ENCODE measurements at places on chromosomes 3 and 15.

- DNase-seq: peak; percentile 14
These were observed 145.0 kb downstream of the NEK10 start for GRCh38 chr3:27224197-27224596.

- DNase-seq: peak; percentile 31
These were observed 51.1 kb downstream of the PARP15 start for GRCh38 chr3:122628567-122628966.

- no peak for DNase-seq
These were observed 163.3 kb downstream of the EPHA6 start for GRCh38 chr3:96977671-96978070.

- no peak for DNase-seq
These were observed 102.4 kb upstream of the UBE3A start for GRCh38 chr15:25541228-25541627.

GRCh38 chr15:31216215-31216911 is 110.3 kb upstream of the KLF13 start:
- peak; percentile 34 for DNase-seq

- DNase-seq: peak; percentile 36
These were observed 73.3 kb downstream of the SYNPR start for GRCh38 chr3:63351159-63352007.

- no peak for DNase-seq
These were observed 32.7 kb upstream of the LAMP3 start for GRCh38 chr3:183195266-183195665.

DNA sequence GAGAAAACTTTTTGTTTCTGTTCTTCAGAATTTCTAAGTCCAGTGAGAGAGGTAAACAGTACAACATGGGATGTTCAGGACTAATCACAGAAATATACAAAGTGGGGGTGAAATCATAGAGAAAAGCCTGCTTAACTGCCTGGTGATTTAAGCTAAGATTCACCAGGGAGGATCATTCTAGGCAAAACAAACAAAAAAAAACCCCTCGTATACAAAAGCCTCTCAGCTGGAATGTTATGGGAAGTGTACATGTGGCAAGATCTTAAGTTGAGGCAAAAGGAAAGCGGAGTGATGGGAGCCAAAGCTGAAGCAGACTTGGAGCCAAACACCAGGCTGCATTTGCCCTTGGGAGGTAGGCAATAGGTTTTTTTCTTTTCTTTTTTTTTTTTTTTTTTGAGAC is 40.0 kb upstream of the TJP1 start:
- DNase-seq: no peak

DNA sequence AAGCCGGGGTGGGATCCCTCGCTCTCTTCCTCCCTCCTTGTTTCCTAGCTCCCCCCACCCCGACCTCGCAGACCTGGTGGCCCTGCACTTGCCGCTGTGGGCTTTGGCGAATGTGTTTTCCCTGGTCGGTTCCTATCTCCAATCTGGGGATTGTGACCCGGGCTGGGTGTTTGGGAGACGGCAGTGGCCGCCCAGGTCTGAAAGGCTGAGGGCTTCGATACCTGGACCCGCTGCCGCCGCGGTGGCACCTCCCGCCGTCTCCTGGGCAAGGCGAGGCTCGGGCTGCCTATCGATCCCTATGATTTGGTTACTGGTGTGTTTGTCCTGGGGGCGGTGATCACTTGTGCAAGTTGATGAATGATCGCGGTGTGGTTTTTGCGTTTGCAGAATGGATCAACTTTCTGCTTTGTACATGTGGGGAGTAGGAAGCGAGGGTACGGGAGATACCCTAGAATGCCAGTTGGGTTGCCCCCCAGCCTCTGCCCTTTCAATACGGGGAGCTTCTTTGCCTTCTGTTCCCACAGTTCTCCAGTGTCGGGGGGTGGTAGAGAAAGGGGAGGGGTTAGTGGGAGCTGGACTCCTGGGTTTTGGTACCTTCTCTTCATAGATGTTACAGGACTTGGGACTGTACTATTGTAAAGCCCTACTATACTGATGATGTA is 3.0 kb downstream of the BBX start:
- DNase-seq: peak; percentile 9

- no peak for DNase-seq
These were observed 13.2 kb upstream of the CLRN1 start for GRCh38 chr3:150985711-150986110.

- DNase-seq: no peak
These were observed 231.3 kb upstream of the SEMA6D start for GRCh38 chr15:47486040-47486439.

DNA sequence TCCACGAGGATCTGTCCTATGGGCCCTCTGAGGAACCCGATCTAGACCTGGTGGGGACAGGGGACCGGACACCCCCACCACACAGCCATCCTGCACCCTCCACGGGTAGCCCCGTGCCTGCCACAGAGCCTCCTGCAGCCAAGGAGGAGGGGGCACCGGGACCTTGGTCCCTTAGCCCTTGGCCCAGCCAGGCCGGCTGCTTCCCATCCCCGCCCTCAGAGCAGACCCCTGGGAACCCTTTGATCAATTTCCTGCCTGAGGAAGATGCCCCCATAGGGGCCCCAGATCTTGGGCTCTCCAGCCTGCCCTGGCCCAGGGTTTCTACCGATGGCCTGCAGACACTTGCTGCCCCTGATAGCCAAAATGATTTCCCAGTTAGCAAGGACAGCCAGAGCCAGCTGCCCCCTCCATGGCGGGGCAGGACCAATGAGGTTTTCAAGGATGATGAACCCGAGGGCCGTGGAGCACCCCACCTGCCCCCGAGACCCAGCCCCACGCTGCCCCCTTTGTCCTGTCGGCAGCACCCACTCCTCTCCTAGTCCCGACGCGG is 91.5 kb downstream of the TBC1D2B start:
- no peak for DNase-seq

DNA sequence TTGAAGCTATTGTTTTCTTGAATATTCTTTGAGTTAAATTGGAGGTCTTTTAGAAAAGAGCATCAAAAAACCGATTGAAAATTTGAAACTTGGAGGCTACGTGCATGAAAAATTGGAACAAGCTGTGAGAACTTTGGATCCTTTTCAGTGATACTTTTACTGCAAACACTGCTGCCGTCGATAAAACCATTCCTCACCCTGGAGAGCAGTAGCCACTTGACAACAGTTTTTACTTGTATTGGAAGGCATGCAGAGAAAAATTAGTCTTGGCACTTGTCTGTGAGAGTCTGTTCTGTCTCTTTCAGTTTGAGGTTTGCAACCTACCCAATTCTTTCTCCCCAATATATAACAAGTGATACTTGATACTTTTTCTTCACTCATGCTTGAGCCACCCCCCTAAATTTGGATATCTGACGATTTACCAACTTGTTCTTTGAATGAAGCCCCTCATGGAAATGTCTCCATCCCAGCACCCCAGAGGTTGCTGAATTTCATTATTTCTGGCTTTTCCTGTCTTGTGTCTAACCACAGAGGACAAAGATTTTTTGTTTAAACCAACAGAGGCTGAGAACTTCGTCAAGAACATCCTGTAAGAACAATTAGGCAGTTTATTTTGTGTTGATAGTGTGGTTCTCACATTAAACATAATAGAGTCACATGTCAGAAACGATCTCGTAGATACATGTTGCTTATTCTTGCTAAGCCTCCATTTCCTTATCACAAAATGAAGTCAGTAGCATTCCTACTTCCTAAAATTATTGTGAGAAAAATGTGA is 307.3 kb upstream of the PLSCR5 start:
- DNase-seq: no peak

- no peak for DNase-seq
These were observed 95.8 kb upstream of the PLAAT1 start for GRCh38 chr3:193145248-193145647.

GRCh38 chr15:67185621-67186225 is 68.7 kb downstream of the AAGAB start:
- DNase-seq: no peak

- DNase-seq: no peak
These were observed 247.8 kb downstream of the FAM43A start for GRCh38 chr3:194933465-194933864.

- DNase-seq: no peak
These were observed 103.3 kb downstream of the PCCB start for GRCh38 chr3:136353461-136353860.

DNA sequence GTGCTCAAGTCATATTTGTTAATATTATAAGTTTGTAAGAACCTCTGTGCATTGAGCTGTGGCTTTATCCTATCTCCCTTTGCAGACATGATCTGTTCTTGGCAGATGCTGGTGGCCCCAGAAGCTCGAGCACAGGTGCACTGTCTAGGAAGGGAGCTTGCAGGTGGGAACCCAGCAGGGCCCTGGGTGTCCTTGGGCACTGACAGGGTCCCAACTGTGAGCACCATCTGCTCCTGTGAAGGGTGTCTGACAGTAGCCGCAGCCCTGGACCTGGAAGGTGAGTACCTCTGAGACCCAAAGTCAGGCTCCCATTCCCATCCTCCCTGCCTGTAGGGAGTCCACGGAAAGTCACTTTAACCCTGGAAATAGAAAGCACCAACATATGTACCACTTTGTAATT is 2.4 kb upstream of the REC114 start:
- no peak for DNase-seq

GRCh38 chr3:127529346-127530188 is 61.0 kb downstream of the TPRA1 start:
- no peak for DNase-seq

- DNase-seq: no peak
These were observed 17.2 kb downstream of the ARRDC4 start for GRCh38 chr15:97977734-97978133.

GRCh38 chr3:40841131-40841530 is 316.4 kb downstream of the ZNF621 start:
- DNase-seq: no peak

GRCh38 chr3:32106929-32107362 is 526 bp downstream of the GPD1L start:
- peak; percentile 14 for DNase-seq

DNA sequence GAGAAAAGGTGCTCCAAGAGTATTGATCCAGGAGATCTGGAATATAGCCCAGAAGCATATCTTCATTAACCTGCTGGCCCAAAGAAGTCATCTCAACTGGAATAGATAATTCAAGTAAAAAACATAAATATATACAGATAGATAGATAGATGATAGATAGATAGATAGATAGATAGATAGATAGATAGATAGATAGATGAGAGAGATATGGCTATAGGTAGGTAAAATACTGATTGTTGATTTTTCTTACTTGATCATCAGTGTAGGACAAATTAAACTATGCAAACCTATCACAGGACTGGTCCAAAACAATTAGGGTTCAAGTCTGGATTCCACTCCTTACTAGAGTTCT is 83.6 kb downstream of the TNIK start:
- no peak for DNase-seq

All from HTR-8/SVneo (cell line).